Upper lobe of left lung (tissue), 6 donors: ENCODE measurements at places on chromosomes 16 and 17. TPM values are rescaled to one million over a fixed set of nuclear protein-coding genes. Genes with fewer than 3 reads are reported as not detected.
A peak's percentile ranks its signal among the peaks of the same experiment; 100 is the strongest.

- no peaks in the 10 kb centered on the region for H3K4me1 ChIP-seq
- no peak overlapping the region for H3K4me3 ChIP-seq
- H3K27me3 ChIP-seq, result no peaks in the 10 kb centered on the region
- peaks cover 29% of the 10 kb centered on the region for H3K36me3 ChIP-seq
- DNase-seq, result no peak
Observed at GRCh38 chr17:56897646-56898424, 16.0 kb downstream of the TRIM25 start.

- no peak overlapping the region for H3K4me3 ChIP-seq
- H3K4me1 ChIP-seq, result no peaks in the 10 kb centered on the region
- no peaks in the 10 kb centered on the region for H3K36me3 ChIP-seq
- H3K27me3 ChIP-seq, result no peaks in the 10 kb centered on the region
- DNase-seq, result no peak
Observed at GRCh38 chr16:878072-878784, 77.7 kb upstream of the GNG13 start.

GRCh38 chr16:67528870-67529581, 397 bp downstream of the RIPOR1 start:
- DNase-seq, result peak; percentile 37

DNA sequence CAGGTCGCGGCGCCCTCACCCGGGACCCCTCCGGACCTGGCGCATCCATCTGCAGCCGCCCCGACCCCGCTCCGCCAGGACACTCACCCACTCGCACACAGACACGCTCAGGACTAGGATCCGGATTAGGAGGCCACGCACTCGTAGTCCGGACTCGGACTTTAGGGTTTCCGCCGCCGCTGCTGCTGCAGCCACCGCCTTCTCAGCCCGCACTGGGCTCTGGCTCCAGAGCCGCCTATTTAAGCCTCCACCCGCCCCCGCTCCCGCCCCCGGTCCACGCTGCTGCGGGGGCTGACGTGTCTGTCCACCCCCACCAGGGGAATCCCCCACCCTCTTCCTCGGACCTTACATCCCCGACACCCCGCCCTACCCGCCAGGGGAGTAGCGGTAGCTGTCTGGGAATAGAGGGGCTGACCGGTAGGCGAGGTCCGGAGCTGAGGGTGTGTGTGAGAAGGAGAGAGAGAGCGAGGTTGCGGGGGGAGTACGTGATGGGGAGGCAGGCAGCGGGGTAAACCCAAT, at the start of gene RRAD:
Gene RRAD (minus strand): TSS at position 214 of the 519 bp plus-strand sequence. CDS start 356 bp downstream, outside the sequence.
- DNase-seq, result peak; percentile 58
- H3K27me3 ChIP-seq, result no peaks in the 10 kb centered on the region
- H3K4me1 ChIP-seq, result peaks cover 41% of the 10 kb centered on the region
- H3K4me3 ChIP-seq, result peak within 1 kb of the TSS; percentile 4

- no peak overlapping the region for H3K27ac ChIP-seq
- no peak overlapping the region for H3K4me3 ChIP-seq
- no peaks in the 10 kb centered on the region for H3K27me3 ChIP-seq
- no peaks in the 10 kb centered on the region for H3K36me3 ChIP-seq
- H3K4me1 ChIP-seq, result peaks cover 15% of the 10 kb centered on the region
Observed at GRCh38 chr17:73770115-73770848, 126.0 kb upstream of the SDK2 start.

DNA sequence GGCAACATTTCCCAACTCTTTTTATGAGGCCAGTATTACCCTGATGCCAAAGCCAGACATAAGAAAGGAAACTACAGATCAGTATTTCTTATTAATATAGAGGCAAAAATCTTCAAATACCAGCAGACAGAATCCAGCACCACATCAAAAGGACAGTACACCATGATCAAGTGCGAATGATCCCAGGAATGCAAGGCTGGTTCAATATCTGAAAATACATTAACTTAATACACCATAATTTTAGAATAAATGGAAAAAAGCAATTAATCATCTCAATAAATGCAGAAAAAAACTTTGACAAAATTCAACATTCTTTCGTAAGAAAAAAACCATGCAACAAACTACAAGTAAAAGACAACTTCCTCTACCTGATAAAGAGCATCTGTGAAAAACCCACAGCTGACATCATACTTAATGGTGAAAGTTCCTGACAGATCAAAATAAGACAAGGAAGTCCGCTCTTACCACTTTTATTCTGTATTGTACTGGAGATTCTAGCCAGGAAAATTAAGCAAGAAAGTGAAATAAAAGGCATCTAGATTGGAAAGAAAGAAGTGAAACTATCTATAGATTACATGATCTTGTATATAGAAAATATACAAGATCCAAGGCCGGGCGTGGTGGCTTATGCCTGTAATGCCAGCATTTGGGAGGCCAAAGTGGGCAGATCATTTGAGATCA, 26.4 kb upstream of the MAPK3 start:
- no peaks in the 10 kb centered on the region for H3K36me3 ChIP-seq
- H3K27ac ChIP-seq, result no peak overlapping the region
- H3K27me3 ChIP-seq, result no peaks in the 10 kb centered on the region
- DNase-seq, result no peak
- H3K4me1 ChIP-seq, result no peaks in the 10 kb centered on the region

GRCh38 chr17:63434951-63435571, 11.0 kb downstream of the CYB561 start:
- H3K36me3 ChIP-seq, result peaks cover 6% of the 10 kb centered on the region
- H3K4me3 ChIP-seq, result no peak overlapping the region
- DNase-seq, result no peak
- H3K4me1 ChIP-seq, result peaks cover 67% of the 10 kb centered on the region
- peak overlapping the region; percentile 78 for H3K27ac ChIP-seq

DNA sequence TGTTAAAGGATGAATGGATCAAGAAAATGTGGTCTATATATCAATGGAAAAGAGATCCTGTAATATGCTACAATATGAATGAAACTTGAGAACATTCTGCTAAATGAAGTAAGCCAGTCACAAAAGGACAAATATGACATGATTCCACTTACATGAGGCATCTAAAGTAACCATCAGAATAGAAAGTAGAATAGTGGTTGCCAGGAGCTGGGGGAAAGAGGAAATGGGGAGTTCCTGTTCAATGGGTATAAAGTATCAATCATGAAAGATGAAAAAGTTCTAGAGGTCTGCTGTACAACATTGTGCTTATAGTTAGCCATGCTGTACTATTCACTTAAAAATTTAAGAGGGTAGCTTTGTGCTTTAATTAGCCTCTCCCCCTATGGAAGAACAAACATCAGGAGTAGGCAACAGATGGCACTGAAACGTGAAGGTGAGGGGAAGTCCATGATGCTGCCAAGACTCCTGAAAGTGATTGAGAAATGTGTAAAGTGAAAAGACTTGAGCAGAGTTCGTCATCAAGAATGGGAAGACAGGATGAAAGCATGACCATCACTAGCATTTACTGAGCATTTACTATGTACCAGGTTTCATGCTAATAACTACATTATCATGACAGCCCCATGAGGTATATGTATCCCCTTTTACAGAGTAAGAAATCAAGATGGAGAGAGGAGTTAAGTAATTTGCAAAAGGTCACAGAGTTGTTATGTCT, 167.2 kb downstream of the CYB561 start:
- no peak overlapping the region for H3K27ac ChIP-seq
- H3K4me3 ChIP-seq, result no peak overlapping the region
- DNase-seq, result no peak

GRCh38 chr17:72764632-72765041, 327.9 kb downstream of the SLC39A11 start:
- H3K36me3 ChIP-seq, result no peaks in the 10 kb centered on the region
- no peaks in the 10 kb centered on the region for H3K27me3 ChIP-seq
- H3K4me1 ChIP-seq, result no peaks in the 10 kb centered on the region
- no peak overlapping the region for H3K27ac ChIP-seq
- no peak overlapping the region for H3K4me3 ChIP-seq

DNA sequence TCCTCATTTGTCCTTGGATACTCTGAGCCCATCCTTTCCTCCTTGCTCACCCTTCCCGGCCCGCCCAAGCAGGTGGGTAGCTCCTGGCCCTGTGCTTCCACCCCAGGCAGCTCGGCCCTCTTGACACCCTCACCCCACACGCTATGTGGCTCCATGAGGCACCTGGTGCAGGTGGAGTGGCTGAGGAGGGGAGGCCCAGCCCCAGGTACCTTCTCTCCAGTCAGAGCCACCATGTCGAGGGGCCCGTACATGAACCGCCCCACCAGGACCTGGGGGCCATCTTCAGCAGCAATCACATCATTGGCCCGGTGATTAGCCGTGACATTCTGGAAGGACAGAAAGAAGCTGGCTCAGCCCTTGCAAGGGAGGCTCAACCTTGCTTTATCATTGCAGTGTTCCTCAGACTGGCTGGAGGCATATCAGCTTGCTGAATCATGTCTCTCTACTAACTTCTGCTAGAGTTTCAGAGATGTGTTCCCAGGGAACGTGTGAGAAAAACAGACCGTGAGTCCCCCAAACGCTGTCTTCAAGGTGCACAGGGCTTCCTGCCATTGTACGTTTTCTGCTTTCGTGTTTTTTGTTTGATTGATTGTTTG, 20.3 kb downstream of the PIMREG start:
- no peaks in the 10 kb centered on the region for H3K4me1 ChIP-seq
- H3K27ac ChIP-seq, result no peak overlapping the region
- DNase-seq, result no peak
- no peaks in the 10 kb centered on the region for H3K27me3 ChIP-seq
- no peak overlapping the region for H3K4me3 ChIP-seq

GRCh38 chr17:78766225-78766624, 15.8 kb downstream of the CYTH1 start:
- H3K27ac ChIP-seq, result no peak overlapping the region
- no peak for DNase-seq

DNA sequence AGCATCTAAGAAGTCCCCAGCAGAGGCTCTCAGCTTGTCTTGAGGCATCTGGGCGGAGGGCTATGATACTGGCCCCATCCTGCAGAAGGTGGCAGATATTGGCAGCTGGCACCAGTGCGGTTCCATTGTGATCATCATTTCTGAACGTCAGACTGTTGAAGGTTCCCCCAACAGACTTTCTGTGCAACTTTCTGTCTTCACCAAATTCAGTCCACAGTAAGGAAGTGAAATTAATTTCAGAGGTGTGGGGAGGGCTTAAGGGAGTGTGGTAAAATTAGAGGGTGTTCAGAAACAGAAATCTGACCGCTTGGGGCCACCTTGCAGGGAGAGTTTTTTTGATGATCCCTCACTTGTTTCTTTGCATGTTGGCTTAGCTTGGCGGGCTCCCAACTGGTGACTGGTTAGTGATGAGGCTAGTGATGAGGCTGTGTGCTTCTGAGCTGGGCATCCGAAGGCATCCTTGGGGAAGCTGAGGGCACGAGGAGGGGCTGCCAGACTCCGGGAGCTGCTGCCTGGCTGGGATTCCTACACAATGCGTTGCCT, at the start of gene CIITA:
Gene CIITA (plus strand): TSS at position 404 of the 543 bp plus-strand sequence. CDS start 129 bp downstream, at position 533.
- no peaks in the 10 kb centered on the region for H3K36me3 ChIP-seq
- H3K4me1 ChIP-seq, result peaks cover 37% of the 10 kb centered on the region
- no peaks in the 10 kb centered on the region for H3K27me3 ChIP-seq
- no peak for DNase-seq

DNA sequence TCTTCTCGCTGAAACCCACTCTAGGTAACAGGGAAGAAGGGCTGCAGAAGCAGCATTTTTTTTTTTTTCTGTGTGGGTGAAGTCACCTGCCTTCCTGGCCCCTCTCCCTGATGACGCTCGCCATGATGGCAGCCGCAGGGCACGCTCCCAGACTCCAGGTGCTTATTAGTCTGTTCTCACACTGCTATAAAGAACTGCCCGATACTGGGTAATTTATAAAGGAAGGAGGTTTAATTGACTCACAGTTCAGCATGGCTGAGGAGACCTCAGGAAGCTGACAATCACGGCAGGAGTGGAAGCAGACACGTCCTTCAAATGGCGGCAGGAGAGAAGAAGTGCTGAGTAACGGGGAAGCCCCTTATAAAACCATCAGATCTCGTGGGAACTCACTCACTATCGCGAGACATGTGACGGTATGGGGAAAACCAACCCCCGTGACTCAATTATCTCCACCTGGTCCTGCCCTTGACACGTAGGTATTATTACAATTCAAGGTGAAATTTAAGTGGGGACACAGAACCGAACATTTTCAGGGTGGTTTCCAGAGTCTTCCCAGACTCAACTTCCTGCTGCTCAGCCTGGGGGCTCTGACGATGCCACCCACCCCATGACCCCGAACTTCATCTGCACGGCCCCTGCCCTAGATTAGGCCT, 34.9 kb upstream of the NLRP1 start:
- DNase-seq, result peak; percentile 33
- no peaks in the 10 kb centered on the region for H3K27me3 ChIP-seq
- no peak overlapping the region for H3K27ac ChIP-seq
- no peaks in the 10 kb centered on the region for H3K4me1 ChIP-seq
- no peaks in the 10 kb centered on the region for H3K36me3 ChIP-seq

DNA sequence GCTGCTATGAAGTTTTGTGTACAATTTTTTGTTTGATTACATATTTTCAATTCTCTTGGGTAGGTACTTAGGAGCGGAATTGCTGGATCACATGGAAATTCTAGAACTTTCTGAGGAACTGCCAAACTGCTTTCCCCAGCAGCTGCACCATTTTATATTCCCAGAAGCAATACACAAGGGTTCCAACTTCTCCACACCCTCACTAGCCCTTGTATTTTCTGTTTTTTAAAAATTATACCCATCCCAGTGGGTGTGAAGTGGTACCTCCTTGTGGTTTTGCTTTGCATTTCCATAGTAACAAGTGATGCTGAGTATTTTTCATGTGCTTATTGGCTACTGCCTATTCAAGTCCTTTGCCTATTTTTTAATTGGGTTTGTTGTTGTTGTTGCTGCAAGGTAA, 20.9 kb downstream of the NACA2 start:
- no peaks in the 10 kb centered on the region for H3K36me3 ChIP-seq
- H3K4me1 ChIP-seq, result no peaks in the 10 kb centered on the region
- no peak for DNase-seq
- no peak overlapping the region for H3K4me3 ChIP-seq

DNA sequence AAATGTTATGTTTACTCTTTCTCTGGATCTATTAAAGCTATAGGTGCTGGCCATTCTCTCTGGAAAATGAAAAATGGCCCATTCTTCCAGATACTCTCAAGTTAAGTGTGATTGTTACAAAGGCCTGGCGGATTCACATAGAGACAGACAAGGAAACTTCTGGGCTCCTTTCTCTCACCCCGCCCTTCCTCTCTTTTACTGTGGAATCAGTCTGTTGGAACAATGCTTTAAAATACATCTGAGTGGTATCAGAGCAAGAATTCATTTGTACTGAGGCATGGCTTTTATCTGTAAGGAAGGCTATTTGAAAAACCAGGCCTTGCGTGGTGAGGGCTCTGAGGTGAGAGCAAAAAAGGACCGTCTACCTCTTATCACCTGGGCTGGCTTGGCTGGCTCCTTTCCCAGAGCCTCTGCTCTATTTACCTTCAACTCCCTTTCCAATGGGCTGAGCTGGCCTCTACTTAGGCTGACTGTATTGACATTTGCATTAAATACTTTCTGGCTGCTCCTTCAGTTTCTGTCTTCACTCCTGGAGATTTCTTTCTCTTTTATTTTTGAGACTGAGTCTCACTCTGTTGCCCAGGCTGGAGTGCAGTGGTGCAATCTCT, 274.0 kb downstream of the PHKB start:
- no peaks in the 10 kb centered on the region for H3K36me3 ChIP-seq
- peak; percentile 82 for DNase-seq
- H3K4me3 ChIP-seq, result no peak overlapping the region
- H3K4me1 ChIP-seq, result peaks cover 10% of the 10 kb centered on the region
- peak overlapping the region; percentile 48 for H3K27ac ChIP-seq

MYH13 gene
- total RNA-seq, result 0.09 TPM

DRC3 gene
- total RNA-seq, result 46.2 TPM

ZNF23 gene
- 7.1 TPM for total RNA-seq

KRTAP4-6 gene
- not detected for total RNA-seq

PRR29 gene
- 30.1 TPM for total RNA-seq

OTOA gene
- total RNA-seq, result 0.67 TPM

DPEP3 gene
- total RNA-seq, result 1.0 TPM

LGALS9C gene
- 0.22 TPM for total RNA-seq

MEOX1 gene
- not detected for total RNA-seq

TAT gene
- 0.69 TPM for total RNA-seq

TBC1D3K gene
- total RNA-seq, result 0.15 TPM
